Lung microvascular endothelial cell (primary cell): ENCODE measurements at places on chromosomes 4 and X. TPM values are rescaled to one million over a fixed set of nuclear protein-coding genes. Genes with fewer than 3 reads are reported as not detected.

The S100G gene
- not detected in 2 replicates for total RNA-seq

The GSX2 gene
- total RNA-seq, result not detected in 2 replicates

The MAGEB17 gene
- total RNA-seq, result not detected in 2 replicates

The TMSB15A gene
- 0.20 and 1.1 TPM in 2 replicates for total RNA-seq

The MEPE gene
- total RNA-seq, result not detected in 2 replicates

The ATP1B4 gene
- total RNA-seq, result not detected in 2 replicates

DNA sequence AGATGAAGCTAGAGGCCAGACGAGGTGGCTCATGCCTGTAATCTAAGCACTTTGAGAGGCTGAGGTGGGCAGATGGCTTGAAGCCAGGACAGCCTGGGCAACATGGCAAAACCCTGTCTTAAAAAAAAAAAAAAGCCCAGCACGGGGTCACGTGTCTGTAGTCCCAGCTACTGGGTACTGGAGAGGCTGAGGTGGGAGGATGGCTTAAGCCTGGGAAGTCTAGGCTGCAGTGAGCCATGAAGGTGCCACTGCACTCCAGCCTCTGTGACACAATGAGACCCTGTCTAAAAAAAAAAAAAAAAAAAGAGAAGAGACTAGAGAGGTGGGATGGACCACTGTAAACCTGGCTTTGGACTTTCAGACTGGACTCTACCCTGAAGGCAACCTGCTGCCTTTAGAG is 10.7 kb upstream of the LRBA start:
- no peak for DNase-seq

GRCh38 chr4:138488533-138488932 is 246.4 kb upstream of the SLC7A11 start:
- DNase-seq, result no peak

DNA sequence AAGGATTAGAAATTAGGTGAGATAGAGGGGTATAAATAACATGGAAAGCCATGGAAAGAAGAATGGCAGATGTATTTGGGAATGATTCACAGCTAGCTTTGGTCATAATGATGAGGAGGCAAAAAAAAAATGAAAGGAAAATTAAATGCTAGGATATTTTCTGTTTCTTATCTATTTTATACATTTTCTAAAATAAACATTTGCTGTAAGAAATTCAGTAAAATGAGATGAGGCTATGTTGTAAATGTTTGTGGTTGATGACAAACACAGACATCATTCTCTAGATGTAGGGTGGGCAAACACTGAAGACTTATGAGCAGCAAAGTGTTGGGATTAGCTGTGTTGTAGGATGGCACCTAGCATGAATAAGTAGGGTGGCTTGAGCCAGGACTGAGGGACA is 407.1 kb downstream of the IL15 start:
- no peak for DNase-seq

- no peak for DNase-seq
Observed at GRCh38 chrX:106564986-106565385, 46.8 kb upstream of the RADX start.

DNA sequence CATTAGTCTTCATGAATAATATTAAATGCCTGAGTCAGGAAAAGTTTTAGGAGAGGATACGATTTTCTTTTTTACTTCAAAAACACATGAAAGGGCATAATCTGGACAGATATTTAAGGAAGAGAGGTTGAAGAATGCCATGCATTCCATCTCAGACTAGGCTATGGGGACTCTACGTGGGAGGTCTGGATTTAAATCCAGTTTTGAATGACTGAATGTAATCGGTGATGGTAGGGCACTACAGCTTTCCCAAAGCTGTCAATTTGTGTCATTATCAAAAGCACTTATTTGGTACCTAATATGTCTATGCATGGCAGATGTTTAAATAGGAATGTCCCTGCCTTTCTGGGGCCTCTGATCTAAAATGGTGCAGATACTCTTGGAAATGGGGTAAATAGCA is 59.3 kb upstream of the RPL34 start:
- no peak for DNase-seq

DNA sequence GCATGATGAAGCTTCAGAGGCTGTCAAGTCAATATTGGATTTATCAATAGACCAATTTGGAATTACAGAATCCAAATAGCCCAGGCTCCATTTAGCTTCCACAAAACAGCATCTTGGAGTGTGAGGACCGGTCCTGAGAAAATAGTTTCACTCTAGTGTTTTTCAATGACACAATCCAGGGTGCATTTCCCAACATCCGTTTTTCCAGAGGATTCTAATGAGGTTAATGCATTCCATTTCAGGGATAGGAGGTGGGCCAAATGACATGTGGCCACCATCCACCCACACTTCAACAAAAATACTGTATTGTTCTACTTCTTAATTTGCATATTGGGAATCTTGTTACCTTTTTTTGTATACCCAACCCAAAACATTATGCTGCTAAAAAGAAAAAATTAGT is 229.8 kb upstream of the LDB2 start:
- DNase-seq, result no peak

- DNase-seq, result peak; percentile 80
Observed at GRCh38 chr4:94545296-94545695, 93.6 kb downstream of the PDLIM5 start.

DNA sequence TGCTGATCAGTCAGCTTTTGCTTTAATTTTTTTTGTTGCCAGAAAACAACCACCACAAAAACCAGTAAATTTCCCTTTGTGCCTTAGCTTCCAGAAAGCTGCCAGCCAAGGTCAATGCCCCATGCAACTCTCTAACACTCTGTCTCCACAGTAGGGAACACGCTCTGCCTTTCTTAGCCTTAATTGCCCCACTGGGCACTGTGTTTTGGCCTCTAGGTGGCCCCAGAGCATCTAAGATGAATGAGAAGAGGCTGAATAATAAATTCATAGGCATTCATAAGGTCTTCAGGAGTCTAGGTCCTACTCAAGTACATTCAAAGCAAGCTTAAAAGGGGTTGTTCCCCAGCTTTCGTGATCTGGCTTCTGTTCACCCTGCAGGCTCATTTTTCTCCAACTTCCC is 57.7 kb upstream of the PASD1 start:
- peak; percentile 1 for DNase-seq

DNA sequence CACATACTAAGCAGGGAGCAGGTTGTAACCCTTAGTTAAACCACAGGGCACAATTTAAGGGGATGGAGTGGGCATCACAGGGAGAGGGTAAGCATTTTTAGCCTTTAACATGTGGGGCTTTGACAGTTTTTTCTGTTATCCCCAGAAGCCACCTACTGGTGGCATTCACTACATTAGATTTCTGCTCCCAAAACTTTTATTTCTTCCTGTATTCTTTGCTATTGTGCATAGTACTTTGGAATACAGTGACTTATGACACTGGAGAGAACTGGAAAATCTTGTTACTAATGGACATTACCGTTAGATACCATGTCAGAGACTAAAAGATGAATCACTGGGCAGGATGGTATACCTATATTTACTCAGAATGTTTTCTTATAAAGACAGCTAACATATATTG is 7.3 kb downstream of the TRIM75 start:
- DNase-seq, result no peak

DNA sequence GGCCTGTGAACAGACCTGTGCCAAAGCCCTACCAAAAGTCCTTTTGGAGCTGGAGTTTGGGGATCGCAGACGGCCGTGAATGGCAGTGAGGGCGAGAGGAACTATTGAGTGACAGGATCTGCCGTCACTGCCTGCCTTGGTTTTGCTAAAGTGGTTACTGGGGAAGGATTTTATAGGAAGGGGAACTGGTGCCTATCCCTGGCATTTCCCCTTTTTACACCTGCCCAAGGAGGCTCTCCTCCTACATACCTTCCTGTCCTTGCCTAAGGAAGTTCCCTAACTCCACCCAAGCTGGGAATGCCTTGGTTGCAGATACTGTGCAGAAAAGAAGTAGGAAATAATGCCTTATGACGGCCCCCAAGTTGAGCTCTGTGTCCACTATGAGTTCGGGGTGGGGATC is 14.5 kb downstream of the LONRF3 start:
- DNase-seq, result no peak

- DNase-seq, result no peak
Observed at GRCh38 chr4:9867751-9868425, 86.5 kb downstream of the DRD5 start.
